ENCODE measurements at places on chromosomes 4 and X.
A peak's percentile ranks its signal among the peaks of the same experiment; 100 is the strongest.

GRCh38 chr4:158201322-158201721, 9.0 kb upstream of the TMEM144 start:
- no peak for DNase-seq

GRCh38 chr4:17511950-17512795, at the start of gene QDPR:
Gene QDPR (minus strand): TSS chr4:17512090. CDS start chr4:17512054, 36 bp downstream.
- peak; percentile 49 for DNase-seq

DNA sequence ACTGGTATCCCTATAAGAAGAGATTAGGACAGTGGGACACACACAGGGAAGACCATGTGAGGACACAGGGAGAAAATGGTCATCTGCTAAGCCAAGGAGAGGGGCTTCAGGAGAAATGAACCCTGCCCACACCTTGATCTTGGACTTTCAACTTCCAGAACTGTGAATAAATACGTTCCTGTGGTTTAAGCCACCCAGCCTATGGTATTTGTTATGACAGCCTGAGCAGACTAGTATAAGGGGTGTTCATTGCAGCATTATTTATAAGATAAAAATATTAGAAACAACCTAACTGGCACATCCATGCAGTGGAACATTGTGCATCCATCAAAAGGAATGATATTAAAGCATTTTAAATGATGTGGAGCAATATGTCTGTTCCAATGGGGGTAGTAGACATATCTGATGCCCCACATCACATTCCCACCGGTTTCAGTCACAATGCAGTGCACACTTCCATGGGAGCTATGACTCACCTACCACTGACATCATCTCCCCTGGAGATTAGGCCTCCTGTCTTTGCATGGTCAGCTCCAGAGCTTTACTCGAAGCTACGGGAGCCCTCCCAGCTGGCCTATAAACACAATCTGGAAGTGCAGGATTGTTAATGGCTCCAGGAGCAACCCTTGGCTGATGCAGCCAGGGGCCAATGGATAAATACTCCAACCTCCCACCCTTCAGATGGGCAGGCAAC, 38.9 kb upstream of the MAMLD1 start:
- DNase-seq: no peak

- no peak for DNase-seq
Observed at GRCh38 chrX:71543316-71543715, 10.4 kb downstream of the OGT start.

GRCh38 chr4:70632028-70632427, 3.5 kb downstream of the ENAM start:
- DNase-seq: no peak

All from NCI-H2029 (cell line).